Glutamatergic neuron (in vitro differentiated cells): ENCODE measurements at places on chromosomes 13 and 19. TPM values are rescaled to one million over a fixed set of nuclear protein-coding genes. Genes with fewer than 3 reads are reported as not detected.

Gene LPAR2
- total RNA-seq, result 364 TPM

Gene ZNF541
- not detected for total RNA-seq

- peaks cover 9% of the 10 kb centered on the region for H3K4me1 ChIP-seq
- DNase-seq, result no peak
- H3K36me3 ChIP-seq, result no peaks in the 10 kb centered on the region
- H3K27ac ChIP-seq, result no peak overlapping the region
- no peak overlapping the region for H3K4me3 ChIP-seq
Observed at GRCh38 chr13:67298297-67298696, 68.2 kb upstream of the PCDH9 start.

- peaks cover 7% of the 10 kb centered on the region for H3K4me1 ChIP-seq
- no peaks in the 10 kb centered on the region for H3K27me3 ChIP-seq
- H3K4me3 ChIP-seq, result no peak overlapping the region
Observed at GRCh38 chr13:83563499-83563898, 318.8 kb downstream of the SLITRK1 start.

GRCh38 chr13:88360761-88361160 is 689.6 kb downstream of the SLITRK5 start:
- H3K27ac ChIP-seq, result no peak overlapping the region
- no peaks in the 10 kb centered on the region for H3K36me3 ChIP-seq
- H3K4me3 ChIP-seq, result no peak overlapping the region
- no peak for DNase-seq
- H3K27me3 ChIP-seq, result peaks cover 2% of the 10 kb centered on the region

DNA sequence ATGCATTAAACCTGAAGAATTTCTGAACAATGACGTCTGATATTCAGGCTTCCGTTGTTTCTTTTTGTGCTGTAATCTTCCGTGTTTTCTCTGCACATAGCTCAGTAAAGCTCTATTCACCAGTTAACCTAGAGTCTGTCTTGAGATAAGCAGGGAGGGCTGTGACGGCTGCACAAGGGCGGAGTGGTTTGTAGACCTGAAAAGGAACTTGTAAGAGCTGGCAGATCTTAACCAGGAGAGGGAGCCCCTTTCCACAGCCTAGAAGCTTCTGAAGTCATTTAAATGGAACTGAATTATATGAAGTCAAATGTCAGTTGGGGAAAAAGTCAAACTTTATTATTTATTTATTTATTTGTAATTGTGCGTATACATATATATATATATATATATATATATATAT is 27.5 kb downstream of the DPRX start:
- H3K27me3 ChIP-seq, result peaks cover 2% of the 10 kb centered on the region
- H3K4me3 ChIP-seq, result no peak overlapping the region
- DNase-seq, result no peak
- no peak overlapping the region for H3K27ac ChIP-seq
- no peaks in the 10 kb centered on the region for H3K4me1 ChIP-seq
- peaks cover 5% of the 10 kb centered on the region for H3K36me3 ChIP-seq

- H3K36me3 ChIP-seq, result no peaks in the 10 kb centered on the region
- no peak for DNase-seq
- peaks cover 2% of the 10 kb centered on the region for H3K27me3 ChIP-seq
- H3K4me3 ChIP-seq, result no peak overlapping the region
- no peak overlapping the region for H3K27ac ChIP-seq
Observed at GRCh38 chr13:109810761-109811510, 24.6 kb upstream of the IRS2 start.

DNA sequence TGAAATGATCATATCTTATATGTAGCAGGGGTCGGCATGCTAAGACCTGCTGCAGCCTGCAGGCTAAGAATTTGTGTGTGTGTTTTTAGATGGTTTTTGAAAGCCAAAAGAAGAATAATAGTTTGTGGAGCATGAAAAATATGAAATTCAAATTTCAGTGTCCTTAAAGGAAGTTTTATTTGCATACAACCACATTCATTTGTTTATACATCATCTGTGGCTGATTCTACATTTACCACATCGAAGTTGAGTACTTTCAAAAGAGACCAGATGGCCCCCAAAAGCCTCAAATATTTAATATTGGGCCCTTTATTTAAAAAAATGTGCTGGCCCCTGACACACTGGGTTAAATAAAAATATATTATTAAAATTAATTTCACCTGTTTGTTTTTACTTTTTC is 1.3 kb downstream of the HAS1 start:
- no peak overlapping the region for H3K4me3 ChIP-seq
- peaks cover 9% of the 10 kb centered on the region for H3K27me3 ChIP-seq
- no peak for DNase-seq

DNA sequence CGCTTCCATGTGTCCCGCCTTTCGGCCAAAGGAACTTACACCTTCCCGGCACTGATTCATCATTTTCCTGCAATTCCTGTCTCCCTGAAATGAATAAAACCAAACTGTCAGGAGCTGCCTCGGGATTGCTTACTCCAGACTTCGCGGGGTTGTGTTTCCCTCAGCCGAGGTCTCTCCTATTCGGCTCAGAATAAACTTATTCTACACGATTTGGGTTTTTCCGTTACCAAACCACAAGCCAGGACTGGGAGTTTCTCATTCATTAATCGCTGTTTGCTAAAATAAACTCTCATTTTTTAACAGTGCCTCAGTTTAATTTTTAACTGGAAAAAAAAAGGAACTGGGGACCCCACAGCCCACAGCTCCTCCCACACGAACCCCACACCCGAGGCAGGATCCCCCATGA is 667 bp downstream of the ZNF878 start:
- DNase-seq, result no peak
- H3K27ac ChIP-seq, result peak overlapping the region; percentile 26
- H3K27me3 ChIP-seq, result peaks cover 4% of the 10 kb centered on the region
- peak overlapping the region; percentile 85 for H3K4me3 ChIP-seq
- H3K4me1 ChIP-seq, result peaks cover 3% of the 10 kb centered on the region

GRCh38 chr13:100483139-100483538 is 105.5 kb downstream of the GGACT start:
- H3K27ac ChIP-seq, result peak overlapping the region; percentile 7
- peaks cover 4% of the 10 kb centered on the region for H3K36me3 ChIP-seq
- no peak for DNase-seq
- peaks cover 3% of the 10 kb centered on the region for H3K27me3 ChIP-seq
- H3K4me1 ChIP-seq, result peaks cover 18% of the 10 kb centered on the region

Gene LSM4
- 137 TPM for total RNA-seq

GRCh38 chr19:44596428-44597130 is 16.8 kb upstream of the IGSF23 start:
- H3K4me1 ChIP-seq, result peaks cover 3% of the 10 kb centered on the region
- no peak overlapping the region for H3K27ac ChIP-seq
- no peaks in the 10 kb centered on the region for H3K36me3 ChIP-seq
- no peak overlapping the region for H3K4me3 ChIP-seq

Gene RGL3
- 0.66 TPM for total RNA-seq

DNA sequence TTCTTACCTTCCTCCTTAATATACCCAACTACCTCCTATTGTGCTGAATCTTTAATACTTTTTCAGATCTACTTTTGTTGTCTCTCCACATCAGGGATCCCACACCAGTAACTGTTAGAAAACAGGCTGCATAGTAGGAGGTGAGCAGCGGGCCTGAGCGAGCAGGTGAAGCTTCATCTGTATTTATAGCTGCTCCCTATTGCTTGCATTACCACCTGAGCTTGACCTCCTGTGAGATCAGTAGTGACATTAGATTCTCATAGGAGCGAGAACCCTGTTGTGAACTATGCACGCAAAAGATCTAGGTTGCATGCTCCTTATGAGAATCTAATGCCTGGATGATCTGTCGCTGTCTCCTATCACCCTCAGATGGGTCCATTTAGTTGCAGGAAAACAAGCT is 279.8 kb downstream of the DIAPH3 start:
- H3K27ac ChIP-seq, result no peak overlapping the region
- H3K36me3 ChIP-seq, result no peaks in the 10 kb centered on the region
- H3K4me3 ChIP-seq, result no peak overlapping the region
- H3K4me1 ChIP-seq, result no peaks in the 10 kb centered on the region
- DNase-seq, result no peak

DNA sequence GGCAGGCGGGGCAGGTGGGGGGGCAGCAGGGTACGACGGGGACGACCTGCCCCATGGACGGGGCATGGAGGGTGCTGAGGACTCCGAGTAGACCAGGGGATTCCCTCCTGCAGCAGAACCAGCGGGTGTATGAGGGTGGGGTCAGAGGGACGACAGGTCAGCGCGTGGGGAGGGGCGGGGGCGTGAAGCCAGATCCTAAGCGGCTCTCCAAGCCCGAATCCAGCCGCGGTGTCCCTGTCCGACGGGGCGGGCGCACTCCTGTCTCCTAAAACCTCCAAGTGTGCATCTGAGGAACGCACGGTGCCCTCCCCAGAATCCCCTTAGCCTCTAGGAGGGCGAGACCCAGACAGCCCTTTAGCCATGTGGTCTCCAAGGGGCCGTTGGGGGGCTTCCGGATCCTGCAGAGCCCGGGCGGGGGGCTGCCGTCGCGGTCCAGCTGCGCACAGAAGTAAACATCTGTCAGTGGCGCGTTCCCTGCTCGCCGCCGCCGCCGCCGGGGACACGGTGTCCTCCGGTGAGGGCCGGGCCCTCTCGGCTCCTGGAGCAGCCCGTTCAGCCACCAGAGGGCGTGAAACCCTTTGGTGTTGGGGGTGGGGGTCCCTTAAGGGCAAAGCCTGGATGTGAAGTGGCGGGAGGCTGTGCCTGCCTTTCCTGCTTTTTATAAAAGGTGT is 730 bp downstream of the NRTN start:
- H3K36me3 ChIP-seq, result no peaks in the 10 kb centered on the region
- peak; percentile 93 for DNase-seq
- no peak overlapping the region for H3K4me3 ChIP-seq
- H3K27me3 ChIP-seq, result peaks cover 19% of the 10 kb centered on the region
- peaks cover 7% of the 10 kb centered on the region for H3K4me1 ChIP-seq
- no peak overlapping the region for H3K27ac ChIP-seq

Gene STOML3
- not detected for total RNA-seq

Gene TTC9B
- total RNA-seq, result 19.5 TPM

DNA sequence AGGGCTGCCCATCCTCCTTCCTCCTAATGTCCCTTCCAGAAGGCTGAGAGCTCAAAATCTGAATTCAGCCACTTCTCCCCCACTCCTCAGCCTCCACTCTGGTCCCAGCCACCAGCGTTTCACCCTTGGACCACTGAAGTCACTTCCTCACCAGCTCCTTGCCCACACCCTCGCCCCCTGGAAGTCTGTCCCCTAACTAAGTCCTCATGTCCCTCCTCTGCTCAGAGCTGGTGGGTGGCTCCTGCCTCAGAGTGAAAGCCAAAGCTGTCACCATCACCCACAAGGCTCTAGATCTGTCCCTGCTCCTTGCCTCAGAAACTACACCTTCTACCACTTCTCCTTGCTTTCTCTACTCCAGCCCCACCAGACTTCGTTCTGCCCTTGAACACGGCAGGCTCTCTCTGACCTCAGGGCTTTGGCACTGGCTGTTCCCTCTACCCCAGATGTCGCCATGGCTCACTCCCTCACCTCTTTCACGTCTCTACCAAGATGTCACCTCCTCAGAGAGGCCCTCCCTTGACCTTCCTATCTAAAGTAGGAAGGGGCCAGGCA is 1.7 kb downstream of the ERCC1 start:
- peak overlapping the region; percentile 18 for H3K4me3 ChIP-seq
- no peak for DNase-seq
- peaks cover 13% of the 10 kb centered on the region for H3K27me3 ChIP-seq
- H3K4me1 ChIP-seq, result peaks cover 6% of the 10 kb centered on the region
- no peaks in the 10 kb centered on the region for H3K36me3 ChIP-seq
- peak overlapping the region; percentile 38 for H3K27ac ChIP-seq

DNA sequence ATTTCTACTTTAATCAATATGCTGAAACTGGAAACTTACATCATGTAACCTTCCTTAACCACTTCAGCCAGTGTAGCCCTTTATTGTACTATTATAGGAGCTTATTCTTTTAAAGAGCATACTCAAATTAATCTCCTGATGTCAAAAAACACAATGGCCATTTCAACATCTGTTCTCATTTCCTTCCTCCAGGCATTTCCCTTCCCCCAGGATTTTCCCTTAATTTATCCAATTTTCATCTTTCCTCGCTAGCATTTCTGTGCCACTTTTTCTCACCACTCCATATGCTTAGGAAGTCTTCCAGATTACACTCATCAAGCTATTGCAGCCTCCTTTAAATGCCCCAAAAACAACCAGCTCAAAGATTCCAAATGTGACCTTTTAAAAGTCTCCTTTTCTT is 265.0 kb downstream of the PCDH9 start:
- no peak overlapping the region for H3K4me3 ChIP-seq
- no peaks in the 10 kb centered on the region for H3K36me3 ChIP-seq
- no peak for DNase-seq
- H3K27ac ChIP-seq, result peak overlapping the region; percentile 4
- peaks cover 9% of the 10 kb centered on the region for H3K4me1 ChIP-seq
- no peaks in the 10 kb centered on the region for H3K27me3 ChIP-seq
